Aorta (tissue), 5 donors: ENCODE measurements at places on chromosomes 2 and 18. TPM values are rescaled to one million over a fixed set of nuclear protein-coding genes. Genes with fewer than 3 reads are reported as not detected.

GRCh38 chr2:60551240-60552077 is 2.0 kb downstream of the BCL11A start:
- DNase-seq = no peak

DNA sequence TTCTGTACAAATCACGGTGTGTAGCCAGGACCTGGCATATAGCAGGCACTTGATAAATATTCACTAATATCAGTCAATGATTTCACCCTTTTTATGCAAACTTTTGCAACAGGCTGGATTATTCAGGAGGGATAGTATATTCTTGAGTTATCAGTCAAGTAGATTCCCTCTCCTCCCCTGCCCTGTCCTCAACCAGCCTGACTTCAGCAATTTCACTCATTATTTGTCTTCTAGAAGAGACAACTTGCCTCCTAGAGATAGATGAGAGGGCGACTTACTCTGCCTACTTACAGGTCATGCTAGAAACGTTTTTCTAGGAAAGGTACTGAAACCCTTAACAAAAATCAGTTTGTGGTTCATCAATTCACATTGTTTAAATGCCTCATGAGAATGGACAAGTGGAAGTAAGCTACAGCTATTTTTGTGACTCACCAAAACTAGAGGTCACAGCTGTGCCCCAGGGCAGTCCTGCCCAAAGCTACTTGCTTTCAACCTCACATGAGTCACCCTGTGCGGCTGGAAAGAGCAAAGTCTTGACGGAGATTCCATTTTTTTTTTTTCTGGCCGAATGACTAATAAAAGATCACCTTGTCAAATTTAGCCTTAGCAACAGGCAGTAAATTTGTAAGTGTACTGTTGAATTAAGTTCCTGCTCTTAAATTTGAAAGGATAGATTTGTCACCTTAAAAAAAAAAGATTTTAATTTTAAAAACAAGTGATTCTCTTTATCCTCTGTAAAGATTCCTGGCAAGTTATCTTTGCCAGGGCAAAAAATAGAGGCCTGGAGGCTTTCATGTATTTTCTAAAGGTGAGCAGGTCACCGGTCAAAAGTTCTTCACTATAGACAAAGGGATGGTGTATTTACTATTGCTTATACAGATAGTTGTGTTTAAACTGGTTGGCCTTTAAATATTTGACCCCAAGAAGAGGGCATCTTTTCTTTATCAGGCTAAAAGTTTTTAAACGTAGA is 109.0 kb upstream of the SLC35G4 start:
- no peak for DNase-seq

DNA sequence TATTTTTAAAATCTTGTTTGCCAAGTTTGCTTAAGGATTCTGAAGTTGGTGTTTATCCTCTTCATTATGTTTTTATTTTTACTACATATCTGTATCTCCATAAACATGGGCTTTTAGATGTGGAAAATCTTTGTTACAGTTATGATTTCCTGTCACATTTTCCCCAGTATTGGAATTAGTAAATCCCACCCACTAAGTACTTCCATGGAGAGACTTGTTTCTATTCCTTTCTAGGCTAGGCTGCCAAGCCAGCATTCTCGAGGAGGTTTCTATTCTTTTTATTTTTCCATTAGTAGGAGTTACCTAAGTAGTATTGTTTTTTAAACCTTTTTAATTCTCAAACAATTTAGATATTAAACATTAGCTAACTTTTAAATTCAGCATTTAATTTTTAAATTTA is 22.1 kb downstream of the PKP4 start:
- no peak for DNase-seq

DNA sequence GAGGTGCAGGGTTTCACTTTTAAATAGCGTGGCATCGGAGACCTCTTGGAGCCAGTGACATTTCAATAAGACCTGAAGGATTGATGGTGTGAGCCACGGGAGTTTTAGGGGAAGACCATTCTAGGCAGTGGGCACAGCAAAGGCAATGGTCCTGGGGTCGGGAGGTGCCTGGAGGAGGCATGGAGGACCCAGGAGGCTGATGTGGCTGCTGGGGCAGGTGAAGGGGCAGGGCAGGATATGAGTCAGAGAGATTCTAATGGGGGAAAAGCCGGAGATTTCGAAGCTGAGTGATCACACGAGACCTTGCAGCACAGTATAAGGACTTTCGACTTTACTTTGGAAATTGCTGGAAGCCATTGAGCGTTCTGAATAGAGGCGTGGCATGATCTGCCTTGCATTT is 79.6 kb upstream of the KCNE4 start:
- no peak for DNase-seq

GRCh38 chr18:76450452-76451395 is 44.3 kb downstream of the ZNF516 start:
- peak; percentile 74 for DNase-seq

Gene ABCB11
- 0.03 TPM for polyA plus RNA-seq

Gene TRIM43
- not detected for polyA plus RNA-seq

GRCh38 chr2:46202987-46203386 is 94.2 kb upstream of the EPAS1 start:
- DNase-seq = no peak

DNA sequence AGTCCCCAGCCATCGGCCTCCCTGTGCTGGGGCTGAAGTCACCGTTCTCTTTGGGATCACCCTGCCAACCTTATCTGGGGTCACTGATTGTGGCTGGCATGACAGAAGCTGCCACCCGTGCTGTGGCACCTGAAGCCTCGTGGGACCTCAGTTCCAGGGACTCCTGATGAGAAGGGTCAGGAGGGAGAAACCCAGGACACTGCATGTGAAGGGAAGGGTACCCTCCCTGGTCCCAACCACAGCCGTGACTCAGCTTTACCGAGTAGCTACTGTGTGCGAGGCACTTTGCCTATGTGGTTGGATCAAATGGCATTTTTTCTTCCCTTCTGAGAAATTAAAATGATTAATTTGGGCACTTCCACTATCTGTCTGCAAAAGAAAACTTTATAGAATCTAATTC is 64.4 kb downstream of the SP110 start:
- no peak for DNase-seq

GRCh38 chr2:132468821-132469675 is 52.4 kb downstream of the GPR39 start:
- DNase-seq = no peak

Gene ADD2
- polyA plus RNA-seq = not detected

- DNase-seq = no peak
Measured at GRCh38 chr2:212109217-212109616, 429.4 kb downstream of the ERBB4 start.

- DNase-seq = no peak
Measured at GRCh38 chr18:6039055-6039454, 143.7 kb upstream of the TMEM200C start.

Gene DARS1
- 47.0 TPM for polyA plus RNA-seq

DNA sequence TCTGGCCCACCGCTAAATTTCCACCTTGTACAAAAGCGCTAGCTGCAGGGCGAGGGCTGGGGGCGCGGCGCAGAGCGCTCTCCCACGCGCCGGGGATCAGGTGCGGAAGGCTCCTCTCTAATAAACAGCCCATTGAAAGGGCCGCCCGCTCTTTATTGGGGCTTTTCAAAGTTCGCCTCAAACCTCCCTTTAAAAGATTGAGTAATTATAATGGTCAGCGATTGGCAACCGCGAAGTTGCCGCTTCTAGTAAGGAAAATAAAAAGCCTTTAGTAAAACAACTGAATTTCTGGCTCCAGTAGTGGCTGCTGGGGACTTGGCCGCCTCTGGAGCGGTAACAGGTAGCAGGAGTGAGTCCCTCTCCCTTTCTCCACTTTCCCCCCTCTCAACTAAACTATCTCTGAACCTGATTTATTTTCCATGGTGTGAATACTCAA is 755 bp downstream of the NEUROD1 start:
- DNase-seq = no peak

DNA sequence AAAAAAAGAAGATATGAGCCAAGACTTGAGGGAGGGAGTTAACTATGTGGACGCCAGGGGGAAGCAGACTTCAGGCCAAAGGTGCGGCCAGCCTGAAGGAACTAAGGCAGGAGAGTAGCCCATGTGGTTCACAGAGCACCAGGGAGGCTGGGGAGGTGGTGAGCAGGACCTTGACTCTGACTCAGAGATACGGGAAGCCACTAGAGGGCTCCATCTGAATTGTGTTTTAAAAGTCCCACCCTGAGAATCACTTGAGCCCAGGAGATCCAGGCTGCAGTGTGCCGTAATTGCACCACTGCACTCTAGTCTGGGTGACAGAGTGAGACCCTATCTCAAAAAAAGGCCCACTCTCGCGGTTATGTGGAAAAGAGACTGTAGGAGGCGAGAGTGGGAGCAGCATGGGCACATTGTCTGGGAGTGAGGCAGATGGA is 12.3 kb downstream of the CEP192 start:
- DNase-seq = no peak

GRCh38 chr18:31548853-31549252 is 42.8 kb upstream of the TTR start:
- DNase-seq = no peak

Gene MGAT4A
- 18.4 TPM for polyA plus RNA-seq

- no peak for DNase-seq
Measured at GRCh38 chr18:62187543-62188510, 772 bp downstream of the RELCH start.

DNA sequence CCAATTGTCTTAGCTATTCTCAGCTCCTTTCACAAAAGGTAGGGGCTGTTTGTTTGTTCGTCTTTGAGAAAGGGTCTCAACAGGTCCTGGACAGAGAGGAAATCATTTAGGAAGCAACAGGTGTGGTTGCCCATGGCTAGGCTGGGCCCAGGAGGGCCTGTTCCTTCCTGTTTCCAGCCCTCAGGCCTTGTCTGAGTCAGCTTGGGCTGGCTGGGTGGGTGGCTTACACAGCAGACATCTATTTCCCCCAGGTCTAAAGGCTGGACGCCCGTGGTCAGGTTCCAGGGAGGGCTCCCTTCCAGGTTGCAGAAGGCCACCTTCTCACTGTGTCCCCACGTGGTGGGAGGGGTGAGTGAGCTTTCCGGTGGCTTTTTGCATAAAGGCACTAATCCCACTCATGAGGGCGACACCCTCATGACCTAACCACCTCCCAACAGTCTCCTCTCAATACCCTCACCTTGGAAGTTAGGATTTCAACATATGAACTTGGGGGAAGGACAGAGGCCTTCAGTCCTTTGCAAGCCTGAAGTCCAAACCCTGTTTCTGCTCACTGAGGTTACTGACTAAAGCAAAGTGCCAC is 45.5 kb downstream of the ARHGEF4 start:
- DNase-seq = peak; percentile 45
